Left kidney (tissue), 8 donors: ENCODE measurements at places on chromosomes 5 and 9. TPM values are rescaled to one million over a fixed set of nuclear protein-coding genes. Genes with fewer than 3 reads are reported as not detected.

DNA sequence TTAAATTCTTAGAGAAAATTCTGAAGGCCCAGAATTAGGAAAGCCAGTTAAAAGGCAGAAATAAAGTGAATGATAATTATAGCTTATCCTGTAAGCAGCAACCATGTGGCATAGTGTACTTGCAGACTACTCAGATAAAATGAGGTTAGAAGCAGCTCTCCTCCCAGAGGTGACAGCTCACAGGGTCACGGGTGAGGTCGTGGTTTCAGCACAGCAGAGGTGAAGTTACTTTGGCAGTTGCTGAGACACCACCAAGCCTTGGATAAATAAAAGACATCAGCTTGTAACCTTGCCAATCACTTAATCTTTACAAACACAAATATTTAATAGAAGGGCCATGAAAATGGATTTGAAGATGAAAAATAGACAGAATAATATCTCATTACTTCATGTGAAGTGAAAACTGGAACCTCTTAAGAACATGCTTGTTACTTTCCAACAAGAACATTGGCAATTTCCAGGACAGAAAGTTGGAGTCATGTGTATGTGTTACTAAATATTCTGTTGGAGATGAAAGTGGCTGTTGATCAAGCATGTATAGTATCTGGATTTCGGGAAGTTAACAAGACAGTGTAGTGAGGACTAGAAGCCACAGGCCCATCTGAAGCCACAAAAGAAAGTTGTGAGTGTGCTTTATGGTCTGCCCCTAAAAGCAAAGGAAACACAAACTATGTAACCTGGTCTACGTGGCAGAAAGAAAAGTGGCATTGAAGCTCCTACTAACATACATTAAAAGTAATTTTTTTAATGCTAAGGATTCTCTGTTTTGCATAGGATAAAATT is 134.4 kb downstream of the ERCC6L2 start:
- DNase-seq = no peak

ADAMTSL2 gene
- polyA plus RNA-seq = 1.2 TPM

- DNase-seq = no peak
Measured at GRCh38 chr5:177311392-177311722, 341 bp downstream of the MXD3 start.

TNIP1 gene
- 61.6 TPM for polyA plus RNA-seq
